ENCODE measurements at places on chromosomes 7 and 10. TPM values are rescaled to one million over a fixed set of nuclear protein-coding genes. Genes with fewer than 3 reads are reported as not detected.

Gene CLEC2L
- total RNA-seq: not detected

Gene GPR15LG
- not detected for total RNA-seq

Gene SEC24C
- total RNA-seq: 115 TPM

Gene FBXO24
- total RNA-seq: 0.25 TPM

Gene TUBAL3
- 0.25 TPM for total RNA-seq

Gene TEX47
- not detected for total RNA-seq

Gene SPDYE3
- total RNA-seq: not detected

Gene KIF5B
- total RNA-seq: 140 TPM
